NCI-H2081 treated with DMSO at 0.1 percent for 48 hours (cell line): ENCODE measurements at places on chromosomes 2 and 18.

GRCh38 chr2:238247841-238248453 lies 8.1 kb upstream of the HES6 start:
- no peak for DNase-seq

DNA sequence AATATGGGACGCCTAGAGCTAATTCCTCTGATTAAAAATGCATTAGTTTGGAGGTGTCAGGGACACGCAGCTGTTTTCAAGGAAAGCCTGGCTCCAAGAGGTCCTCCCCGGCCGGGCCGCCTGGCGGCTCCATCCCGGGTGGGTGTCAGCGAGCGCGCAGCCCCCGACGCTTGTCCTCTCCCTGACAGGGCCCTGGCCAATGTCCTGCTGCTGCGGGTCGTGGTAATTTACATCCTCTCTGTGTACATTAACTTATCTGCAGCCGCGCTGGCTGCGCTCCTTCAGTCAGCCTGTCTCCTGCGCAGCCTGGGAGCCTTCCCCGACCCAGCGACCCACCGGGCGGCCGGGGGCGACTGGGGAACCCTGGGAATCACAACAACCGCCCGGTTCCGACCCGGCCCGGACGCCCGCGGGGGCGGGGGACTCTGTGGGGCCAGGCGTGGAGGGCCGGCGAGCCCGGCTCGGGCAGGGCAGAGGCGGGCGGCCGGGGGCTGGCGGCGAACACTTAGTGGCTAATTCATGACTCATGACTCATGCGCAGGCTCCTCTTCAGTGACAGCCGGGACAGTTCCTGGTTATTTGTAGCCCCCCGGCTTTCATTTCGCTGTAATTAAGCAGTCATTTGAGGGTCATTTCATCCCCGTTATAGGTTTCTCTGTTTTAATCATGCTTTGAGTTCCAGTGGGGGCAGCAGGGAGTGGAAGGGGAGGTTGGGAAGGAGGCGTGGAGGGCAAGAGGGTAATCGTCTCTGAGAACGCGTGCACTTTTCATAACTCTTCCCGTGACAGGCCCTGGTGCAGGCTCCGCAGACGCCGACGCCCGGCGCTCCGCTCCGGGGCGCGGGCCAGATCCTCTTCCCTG lies 141.9 kb upstream of the CTAGE1 start:
- no peak for DNase-seq

GRCh38 chr18:39835303-39836030 lies 2119.6 kb upstream of the PIK3C3 start:
- no peak for DNase-seq

DNA sequence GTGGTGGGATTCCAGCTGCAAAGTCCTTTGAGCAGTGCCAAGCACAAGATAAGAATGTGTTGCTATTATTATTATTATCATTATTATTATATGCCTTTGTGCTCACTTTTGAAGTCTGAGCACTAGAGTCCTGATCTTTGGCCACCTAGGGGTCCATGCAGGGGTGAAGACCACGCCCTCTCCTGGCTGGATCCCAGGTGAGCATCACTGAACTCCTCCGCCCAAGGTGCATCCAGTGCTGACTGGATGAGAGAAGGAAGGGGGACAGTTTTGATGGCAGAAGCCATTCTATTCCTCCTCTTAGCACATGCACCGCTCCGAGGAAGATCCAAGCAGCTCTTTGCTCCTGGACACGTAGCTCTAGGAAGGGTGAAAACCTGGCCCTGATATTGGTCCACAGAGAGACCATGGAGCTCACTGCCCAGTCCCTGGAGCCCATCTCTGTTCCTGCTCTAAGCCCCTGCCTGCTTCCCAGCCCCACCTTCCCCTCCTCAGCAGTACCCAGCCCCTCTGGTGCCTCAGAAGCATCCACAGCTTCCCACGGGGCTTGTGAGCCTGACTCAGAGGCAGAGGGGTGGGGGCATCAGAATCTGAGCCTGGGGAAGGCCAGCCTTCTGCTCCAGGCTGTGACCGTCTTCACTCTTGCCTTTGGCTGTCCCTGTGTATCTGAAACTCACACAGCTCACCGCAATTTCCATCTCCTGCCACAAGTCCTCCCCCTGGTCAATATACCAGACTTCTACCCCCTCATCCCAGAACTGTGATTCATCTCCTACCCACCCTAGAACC lies 45.4 kb downstream of the MCFD2 start:
- no peak for DNase-seq

GRCh38 chr18:5388896-5389295 lies 93.4 kb upstream of the ZBTB14 start:
- DNase-seq, result no peak

GRCh38 chr2:148979164-148979918 lies 59.2 kb upstream of the LYPD6B start:
- DNase-seq, result no peak

DNA sequence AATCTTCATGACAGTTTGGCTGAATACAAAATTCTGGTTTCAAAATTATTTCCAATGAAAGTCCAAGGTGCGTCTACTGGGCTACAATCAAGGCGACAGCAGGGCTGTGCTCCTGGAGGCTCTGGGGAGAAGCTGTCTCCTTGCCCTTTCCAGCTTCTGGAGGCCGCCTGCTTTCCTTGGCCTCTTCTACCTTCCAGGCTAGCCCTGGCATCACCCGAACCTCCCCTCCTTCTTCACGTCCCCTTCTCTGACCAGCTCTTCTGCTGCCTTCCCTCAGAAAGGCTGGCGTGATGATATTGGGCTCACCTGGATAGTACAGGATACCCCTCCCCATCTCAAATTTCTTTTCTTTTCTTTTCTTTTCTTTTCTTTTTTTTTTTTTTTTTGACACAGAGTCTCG lies 115.5 kb downstream of the KCNF1 start:
- DNase-seq, result no peak

DNA sequence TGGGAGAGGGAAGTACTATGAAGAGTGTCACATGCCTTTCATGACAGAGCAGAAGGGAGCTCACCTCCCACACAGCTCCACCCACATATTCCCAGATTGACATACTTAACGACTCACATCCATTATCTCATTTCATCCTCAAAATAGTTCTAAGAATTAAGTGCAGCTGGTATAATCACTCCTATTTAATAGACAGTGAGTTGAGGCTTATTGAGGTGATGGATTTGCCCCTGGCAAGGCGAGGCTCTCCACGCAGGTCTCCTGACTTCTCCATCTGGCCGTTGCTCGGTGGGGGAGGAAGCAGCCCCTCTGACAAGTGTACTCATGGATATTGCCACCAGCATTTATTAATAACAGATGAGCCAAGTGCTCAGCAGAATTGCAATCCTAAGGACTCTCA lies 81.4 kb downstream of the TGOLN2 start:
- DNase-seq, result no peak
